ENCODE measurements at places on chromosomes 3 and 15. TPM values are rescaled to one million over a fixed set of nuclear protein-coding genes. Genes with fewer than 3 reads are reported as not detected.

BRK1 gene
- total RNA-seq = 124 TPM

CLDN16 gene
- total RNA-seq = 0.52 TPM

SNTN gene
- total RNA-seq = not detected

TRIP4 gene
- 14.5 TPM for total RNA-seq

KCNMB2 gene
- 0.19 TPM for total RNA-seq

All from thymus (tissue), 14 donors.